ENCODE measurements at places on chromosomes 5 and 9.

DNA sequence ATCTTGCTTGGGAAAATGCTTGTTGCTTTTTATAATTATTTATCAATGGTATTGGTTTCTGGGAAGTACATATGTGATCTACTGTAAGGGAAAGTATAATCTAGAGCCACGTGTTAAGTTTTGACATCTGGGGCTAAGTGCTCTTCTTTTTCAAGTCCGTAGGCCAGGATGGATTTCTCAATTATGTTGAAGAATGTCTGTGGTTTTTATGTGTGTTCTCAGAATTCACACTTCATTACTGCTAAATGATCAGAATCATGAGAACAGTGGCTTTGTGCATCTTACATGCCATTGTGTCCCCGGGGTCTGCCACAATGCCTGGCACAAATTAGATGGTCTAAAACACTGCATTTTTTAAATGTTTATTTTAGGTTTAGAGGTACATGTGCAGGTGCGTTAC lies 14.5 kb upstream of the AUH start:
- DNase-seq, result peak; percentile 56

GRCh38 chr5:27511061-27511460 lies 472.7 kb upstream of the CDH9 start:
- no peak for DNase-seq

GRCh38 chr5:81779916-81780266 lies 29.0 kb upstream of the SSBP2 start:
- DNase-seq, result no peak

- DNase-seq, result no peak
These were observed 83.7 kb downstream of the HRH2 start for GRCh38 chr5:175741556-175741955.

DNA sequence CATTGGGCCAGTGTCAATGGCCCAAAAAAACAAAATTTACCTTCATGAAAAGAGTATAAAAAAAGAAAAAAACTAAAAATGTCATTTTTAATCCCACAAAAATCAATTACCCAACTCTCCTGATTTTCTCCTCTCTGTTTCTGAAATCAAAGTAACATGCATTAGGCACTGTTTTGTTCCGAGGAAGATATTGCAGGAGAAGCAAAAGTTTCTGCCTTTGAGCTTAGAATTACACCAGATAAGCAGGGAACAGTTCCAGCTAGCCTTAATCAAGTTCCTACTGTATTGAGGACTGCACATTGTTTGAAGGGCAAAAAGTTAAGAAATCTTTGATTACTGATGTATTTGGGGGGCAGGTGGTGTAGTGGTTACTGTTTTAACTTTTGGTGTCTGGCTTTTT lies 1.1 kb upstream of the PRKAA1 start:
- no peak for DNase-seq

DNA sequence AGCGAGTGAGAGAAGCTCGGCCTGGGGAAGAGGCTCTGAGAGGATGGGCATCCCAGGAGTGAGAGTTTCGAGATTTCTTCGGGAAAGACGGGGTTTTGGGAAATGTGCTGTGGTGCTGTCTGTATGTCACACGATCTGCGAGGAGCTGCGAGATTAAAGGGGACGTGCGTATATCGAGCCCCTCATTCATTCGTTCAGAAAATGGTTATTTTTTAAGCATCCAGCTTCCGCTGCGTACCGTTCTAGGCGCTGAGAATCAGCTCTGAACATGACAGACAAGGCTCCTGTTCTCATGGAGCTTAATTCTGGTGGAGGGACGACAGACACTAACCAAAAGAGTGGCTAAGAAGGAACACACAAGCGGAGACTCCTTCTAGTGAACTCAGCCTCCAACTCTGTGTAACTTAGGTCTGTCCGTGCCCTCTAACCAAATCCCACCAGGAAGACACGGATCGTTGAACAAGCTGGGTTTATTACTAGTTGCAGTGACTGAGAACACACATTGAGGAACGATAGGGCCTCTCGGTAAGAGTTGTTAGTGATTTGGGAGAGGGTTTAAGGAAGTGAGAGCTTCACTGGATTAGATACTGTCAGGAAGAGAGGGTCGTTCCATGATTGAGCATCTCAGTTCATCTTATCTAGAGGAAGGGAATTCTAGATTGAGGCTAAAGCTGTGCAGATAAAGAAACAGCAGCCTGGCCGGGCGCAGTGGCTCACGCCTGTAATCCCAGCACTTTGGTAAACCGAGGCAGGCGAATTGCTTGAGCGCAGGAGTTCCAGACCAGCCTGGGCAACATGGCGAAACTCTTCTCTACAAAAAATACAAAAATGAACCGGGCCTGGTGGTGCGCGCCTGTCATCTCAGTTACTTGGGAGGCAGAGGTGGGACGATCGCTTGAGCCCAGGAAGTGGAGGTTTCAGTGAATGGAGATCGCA lies 1.0 kb upstream of the FBXW11 start:
- no peak for DNase-seq

GRCh38 chr9:37626708-37627292 lies 24.0 kb upstream of the FRMPD1 start:
- DNase-seq, result no peak

GRCh38 chr5:56962286-56962685 lies 10.4 kb upstream of the MIER3 start:
- DNase-seq, result no peak

DNA sequence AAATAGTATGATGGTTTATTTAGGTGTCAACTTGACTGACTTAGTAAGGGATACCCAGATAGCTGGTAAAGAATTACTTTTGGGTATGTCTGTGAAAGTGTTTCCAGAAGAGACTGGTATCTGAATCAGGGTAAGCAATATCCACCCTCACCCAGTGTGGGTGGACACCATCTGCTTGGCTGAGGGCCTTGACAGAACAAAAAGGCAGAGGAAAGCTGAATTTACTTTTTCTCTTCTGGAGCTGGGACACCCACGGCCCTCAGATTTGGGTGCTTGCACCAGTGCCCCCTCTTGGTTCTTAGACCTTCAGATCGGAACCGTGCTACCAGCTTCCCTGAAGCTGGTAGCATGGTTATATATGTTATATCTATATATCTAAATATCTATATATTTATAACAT lies 489.5 kb upstream of the MPDZ start:
- no peak for DNase-seq

DNA sequence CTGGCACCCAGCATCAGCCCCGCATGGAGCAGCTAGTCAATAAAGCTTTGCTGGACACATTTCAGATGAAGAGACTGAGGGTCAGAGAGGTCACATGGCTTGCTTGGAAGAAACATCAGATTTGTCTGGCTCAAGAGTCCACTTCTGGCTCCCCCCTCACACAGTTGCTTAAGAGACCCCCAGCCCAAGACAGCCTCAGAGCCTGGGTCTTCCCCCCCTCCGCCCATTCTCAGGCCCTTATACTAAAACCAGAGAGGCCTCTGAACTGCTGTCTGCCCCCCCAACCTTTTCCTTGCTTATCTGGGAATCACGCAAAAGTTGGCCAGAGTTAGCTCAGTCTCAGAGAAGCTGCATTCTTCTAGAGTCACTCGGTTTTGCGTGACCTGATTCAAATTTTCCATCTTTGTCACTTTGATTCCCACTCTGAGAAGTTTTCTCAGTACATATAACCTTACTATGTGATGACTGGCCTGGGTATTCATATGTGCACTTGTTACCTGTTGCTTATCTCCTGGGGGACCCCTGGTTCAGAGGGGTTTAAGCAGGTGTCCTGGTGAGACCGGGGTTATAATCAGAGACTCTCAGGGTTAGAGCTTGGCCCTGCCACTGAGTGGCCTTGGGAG lies 145.4 kb upstream of the IER5L start:
- no peak for DNase-seq

DNA sequence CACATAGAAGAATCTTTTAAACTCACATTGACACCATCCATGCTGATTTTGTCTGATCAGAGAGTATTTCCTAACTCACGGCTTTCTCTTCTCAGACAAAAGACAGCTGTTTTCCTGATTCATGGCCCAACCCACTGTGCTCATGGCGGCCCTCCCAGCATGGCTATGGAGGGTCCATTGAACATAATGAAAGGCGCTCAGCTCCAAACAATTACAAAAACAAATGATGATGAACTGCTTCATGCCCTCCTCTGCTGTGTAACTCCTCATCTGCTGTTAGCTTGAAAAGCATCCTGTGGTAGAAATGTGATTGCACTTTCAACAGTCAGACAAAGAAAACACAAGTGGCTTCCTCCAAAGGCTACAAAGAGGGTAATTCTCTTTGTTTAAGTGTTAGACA lies 673.8 kb downstream of the PRELID2 start:
- DNase-seq, result no peak

DNA sequence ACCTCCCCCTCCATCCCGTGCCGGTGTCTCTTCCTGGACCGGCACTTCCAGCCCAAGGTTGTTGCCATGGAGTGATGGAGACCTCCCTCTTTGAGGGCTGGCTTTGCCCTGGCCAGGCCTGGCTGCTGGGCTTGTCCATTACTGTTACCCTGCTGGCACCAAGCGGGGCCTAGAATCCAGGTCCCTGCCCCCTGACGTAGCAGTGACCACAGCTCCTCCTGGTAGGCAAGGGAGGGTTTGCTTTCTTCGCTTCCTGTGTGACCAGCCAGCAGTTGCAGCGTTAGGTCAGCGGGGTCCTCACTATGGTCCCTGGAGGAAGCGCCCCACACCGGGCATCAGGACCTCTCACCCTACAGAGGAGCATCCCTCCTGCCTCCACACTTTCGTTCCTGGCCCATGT lies 146.7 kb upstream of the COL5A1 start:
- DNase-seq, result no peak

DNA sequence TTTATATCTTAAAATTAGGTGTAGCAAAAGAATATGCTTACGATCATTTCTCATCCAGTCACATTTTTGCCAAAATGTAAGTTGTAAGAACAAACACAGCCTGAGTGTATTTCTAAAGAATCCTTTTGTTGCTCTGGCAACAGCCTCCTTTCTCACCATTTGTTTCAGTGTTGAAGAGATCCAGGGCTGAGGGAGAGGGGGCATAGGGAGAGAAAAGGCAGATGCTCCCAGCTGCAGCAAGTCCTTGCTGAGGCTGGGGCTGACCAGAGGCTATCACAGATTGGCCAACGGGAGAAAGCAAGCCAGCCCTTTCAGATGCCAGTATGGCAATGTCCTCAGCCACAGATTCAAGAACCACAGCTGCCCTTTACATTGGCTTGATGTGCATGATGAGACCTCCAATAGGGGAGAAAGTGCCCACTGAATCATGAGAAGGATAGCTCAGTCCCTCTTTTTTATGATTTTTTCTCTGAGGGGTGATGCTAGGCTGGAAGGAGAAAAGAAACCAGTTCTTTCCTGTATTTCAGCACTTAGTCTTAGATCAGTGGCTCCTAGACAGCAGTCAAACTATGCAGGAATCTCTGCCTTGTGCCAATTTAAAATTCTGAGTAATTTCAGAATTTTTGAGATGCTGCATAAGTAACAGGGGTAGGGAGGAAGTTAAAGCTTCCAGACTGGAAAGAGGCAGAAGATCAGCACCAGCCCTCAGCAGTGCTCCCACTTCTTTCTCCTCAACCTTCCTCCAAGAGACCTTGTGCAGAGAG lies 142.1 kb downstream of the LHFPL2 start:
- DNase-seq, result no peak

DNA sequence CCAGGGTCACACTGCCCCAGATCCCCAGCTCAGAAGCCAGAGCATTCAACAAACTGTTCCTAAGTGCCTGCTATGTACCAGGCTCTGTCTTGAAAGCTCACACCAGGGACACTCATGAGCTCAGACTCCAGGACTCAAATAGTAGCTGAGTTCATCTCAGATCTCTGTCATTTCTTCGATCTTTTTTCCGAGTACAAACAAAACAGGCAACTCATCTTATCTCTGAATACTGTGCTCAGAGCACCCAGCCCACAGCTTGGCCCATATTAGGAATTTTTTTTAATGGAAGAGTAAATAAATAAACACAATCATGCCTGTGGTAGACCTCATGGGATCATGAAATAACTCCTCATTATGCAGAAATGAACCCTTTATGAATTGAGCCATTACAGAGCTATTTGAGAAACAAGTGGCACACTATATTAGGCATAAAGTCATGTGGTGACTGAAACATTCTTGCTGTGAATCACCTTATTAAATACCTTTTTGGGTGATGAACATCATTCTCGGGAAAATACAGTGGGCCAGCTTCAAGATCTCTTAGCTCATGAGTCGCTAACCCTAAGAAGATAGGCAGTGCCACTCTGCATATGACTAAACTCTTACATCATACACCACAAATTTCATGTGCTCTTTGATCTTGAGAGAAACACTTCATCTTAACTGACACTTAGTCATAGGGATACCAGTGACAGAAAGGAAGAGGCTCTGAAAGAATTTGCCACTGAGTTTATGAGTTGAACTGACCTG lies 9.9 kb downstream of the SH3RF2 start:
- no peak for DNase-seq

GRCh38 chr9:94864862-94865509 lies 138.5 kb downstream of the AOPEP start:
- DNase-seq, result no peak

GRCh38 chr5:167652690-167653089 lies 638.8 kb upstream of the WWC1 start:
- no peak for DNase-seq

- DNase-seq, result no peak
These were observed 305.0 kb downstream of the RAB3C start for GRCh38 chr5:58887721-58888409.

DNA sequence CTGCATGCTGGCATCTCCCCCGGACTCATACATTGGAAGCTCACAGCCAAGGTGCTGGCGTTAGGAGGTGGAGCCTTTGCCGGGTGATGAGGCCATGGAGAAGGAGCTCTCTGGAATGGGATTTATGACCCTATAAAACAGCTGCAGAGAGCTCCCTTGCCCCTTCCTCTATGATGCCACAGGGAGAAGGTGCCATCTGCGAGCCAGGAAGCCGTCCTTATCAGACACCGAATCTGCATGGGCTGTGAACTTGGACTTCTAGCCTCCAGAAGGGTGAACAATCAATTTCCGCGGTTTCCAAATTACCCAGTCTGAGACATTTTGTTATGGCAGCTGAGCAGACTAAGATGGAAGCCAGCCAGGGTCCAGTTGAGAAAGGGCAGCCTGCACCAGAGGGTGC lies 381.2 kb upstream of the IRX1 start:
- DNase-seq, result no peak

- DNase-seq, result no peak
These were observed 500.2 kb downstream of the SPOCK1 start for GRCh38 chr5:136998854-136999357.

DNA sequence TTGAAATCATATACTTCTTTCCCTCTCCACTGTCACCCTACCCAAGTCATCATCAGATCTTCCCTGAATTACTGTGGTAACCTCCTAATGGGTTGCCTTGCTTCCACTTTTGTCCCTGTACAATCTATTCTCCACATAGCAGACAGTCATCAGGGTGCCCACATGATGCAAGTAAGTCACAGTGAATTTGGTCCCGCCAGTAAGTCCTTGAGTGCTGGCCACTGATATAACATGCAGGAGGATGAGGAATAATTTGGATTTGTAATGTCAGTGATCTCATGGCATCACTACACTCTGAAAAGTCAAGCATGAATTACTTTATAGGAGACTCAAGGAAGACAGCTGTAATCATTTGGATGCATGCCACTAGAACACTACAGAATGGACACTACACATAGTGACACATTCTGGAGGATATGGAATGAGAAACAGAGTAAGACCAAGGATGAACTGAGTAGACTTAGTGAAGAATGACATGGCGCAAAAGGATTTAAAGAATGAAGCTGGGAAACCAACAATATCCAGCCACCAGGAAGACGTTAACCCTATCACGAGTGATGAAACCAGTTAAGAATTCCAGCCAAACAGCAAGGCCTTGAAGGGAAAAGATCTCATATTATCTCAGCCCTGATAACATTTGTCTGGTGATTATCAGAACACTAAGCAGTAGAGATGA lies 28.6 kb downstream of the MARCHF3 start:
- DNase-seq, result peak; percentile 90

GRCh38 chr9:82140471-82140870 lies 151.9 kb downstream of the SPATA31D1 start:
- no peak for DNase-seq
